ENCODE measurements at places on chromosomes 2 and 18. TPM values are rescaled to one million over a fixed set of nuclear protein-coding genes. Genes with fewer than 3 reads are reported as not detected.

Gene LBX2
- total RNA-seq: 3.7 TPM

Gene UPP2
- not detected for total RNA-seq

Gene PDE11A
- total RNA-seq: 0.67 TPM

Gene PLGLB1
- 0.30 TPM for total RNA-seq

All from A549 treated with GW870086 at 1 μM for 4 hours (cell line).